ENCODE measurements at places on chromosomes 11 and 22.

DNA sequence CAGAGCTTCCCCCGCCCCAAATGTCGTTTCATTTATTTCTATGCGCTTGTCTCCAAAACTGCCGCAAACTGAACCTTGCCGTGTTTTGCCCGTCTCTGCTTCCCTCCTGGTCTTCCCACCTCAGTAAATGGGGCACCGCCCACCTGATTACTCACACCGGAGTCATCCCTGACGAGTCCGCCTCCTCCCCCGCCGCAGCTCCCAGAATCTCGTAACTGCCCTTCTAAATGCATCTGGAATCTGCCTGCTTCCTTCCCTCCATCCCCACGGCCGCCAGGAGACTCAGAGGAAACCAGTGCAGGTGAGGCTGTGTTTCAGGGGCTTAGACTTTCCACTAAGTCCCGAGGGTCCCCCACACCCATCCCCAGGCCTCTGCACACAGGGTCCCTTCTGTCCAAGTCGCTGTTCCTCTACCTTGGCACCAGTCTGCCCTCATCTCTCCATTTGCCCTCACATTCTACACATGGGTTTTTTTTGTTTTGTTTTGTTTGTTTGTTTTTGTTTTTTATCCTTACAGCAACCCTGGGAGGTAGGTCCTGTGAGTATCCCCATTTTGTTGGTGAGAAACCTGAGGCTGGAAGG, 62.6 kb upstream of the PHF21B start:
- DNase-seq: no peak

DNA sequence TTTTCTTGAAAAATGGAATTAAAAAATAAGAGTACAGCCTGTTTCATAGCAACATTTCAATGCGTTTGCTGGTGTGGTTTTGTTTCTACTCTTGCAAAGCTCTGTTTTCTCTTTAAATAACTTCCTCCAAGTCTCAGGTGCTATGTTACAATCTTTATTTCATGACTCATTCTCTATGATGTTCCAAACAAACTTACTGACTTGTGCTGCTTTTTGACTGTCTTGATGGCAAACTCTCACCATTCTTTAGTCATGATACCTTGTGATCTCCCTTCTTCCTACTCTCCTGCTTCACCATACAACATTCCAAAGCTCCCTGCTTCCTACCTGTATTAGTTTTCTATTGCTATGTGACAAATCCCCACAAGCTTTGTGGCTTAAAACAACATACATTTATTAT, 166.1 kb downstream of the C11orf91 start:
- DNase-seq: no peak

- DNase-seq: no peak
These were observed 45.5 kb downstream of the PACSIN2 start for GRCh38 chr22:42969348-42969975.

DNA sequence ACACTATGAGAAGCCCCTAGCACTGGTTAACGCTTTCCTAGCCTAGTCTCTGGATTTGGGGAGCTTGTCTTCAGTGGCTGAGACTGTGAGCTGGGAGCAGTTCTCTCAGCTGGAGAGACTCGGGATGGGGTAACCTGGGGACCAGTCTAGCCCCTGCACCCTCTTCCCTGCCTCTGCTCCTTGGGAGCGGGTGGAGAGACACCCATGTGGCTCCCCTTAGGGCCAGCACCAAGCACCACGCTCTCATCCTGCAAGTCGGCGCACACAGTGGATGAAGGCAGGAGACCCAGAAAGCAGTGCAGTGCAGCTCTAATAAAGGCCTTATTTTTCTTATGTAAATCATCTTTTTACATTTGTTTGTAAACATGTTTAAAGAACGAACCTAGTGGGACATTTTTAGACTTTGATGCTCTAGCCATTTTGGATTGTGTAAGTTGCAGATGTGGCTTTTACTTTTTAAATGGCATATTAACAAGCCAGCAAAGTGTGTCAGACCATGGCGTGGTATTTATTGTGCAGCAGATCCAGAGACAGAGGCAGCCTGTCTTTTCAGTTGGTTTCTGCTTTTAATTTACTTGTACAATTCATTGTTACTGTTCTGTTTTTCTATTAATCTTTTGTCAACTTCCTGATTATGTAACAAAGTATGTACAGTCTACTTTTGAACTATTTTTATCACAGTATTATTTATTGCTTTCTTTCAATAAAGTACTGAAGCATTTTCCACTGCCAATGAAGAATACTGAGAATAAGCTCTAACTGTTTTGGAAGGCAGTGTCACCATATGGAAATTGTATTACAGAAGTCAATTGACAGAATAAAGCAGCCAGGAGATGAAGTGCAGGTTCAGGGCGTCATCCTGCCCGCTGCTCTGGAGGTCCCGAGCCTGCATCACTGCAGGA, 14.4 kb upstream of the CTTN start:
- no peak for DNase-seq

DNA sequence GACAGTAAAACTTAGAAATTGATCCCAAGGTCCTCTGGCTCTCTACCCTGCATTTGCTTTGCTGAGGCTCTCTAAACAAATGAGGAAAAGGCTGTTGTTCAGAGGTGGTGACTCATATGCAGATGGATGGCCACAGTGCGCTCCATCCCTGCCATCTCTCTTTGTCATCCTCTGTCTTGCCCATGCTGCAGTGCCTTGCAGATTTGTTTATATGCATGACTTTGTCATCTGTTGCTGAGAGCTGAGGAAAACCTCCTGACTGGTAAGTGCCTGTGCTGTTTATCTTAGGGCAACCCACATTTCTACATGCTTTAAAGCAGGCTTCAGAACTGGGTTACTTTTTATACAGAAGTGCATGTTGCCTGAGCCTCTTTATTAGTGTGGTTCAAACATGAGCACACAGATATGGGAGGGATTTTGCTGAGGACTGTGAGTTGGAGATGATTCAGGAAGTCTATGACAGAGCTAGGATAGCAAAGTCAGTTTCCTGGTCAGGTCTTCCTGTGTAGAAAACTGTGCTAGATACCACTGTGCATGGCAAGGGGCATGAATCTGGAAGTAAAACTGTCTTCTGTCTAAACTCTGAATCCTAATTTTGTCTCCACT, 57.4 kb downstream of the JAM3 start:
- DNase-seq: no peak

GRCh38 chr11:134074346-134074745, 5.5 kb downstream of the JAM3 start:
- DNase-seq: no peak

- no peak for DNase-seq
These were observed 8.8 kb downstream of the ASCL2 start for GRCh38 chr11:2261436-2262230.

- DNase-seq: no peak
These were observed 11.8 kb downstream of the NAP1L4 start for GRCh38 chr11:2980168-2980840.

DNA sequence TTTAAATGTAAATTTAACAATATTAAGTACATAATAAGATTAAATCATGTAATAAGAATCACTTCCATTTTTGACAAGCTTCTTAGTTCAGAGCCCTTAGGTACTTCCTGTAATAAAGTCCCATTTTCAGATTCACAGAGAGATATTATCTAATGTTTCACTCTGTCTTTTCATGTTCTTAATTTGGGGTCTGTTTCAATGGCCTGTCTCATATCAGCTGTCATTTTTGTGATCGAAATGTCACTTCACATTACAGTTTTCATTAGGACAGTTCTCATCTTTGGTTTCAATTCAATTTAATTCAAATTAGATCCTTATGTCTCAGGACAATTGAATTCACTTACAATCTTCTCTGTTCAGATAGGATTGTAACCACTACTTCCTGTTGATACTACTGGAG, 22.6 kb upstream of the OLFML1 start:
- DNase-seq: no peak

- DNase-seq: peak; percentile 24
These were observed 8.8 kb downstream of the POU2F3 start for GRCh38 chr11:120248551-120249278.

DNA sequence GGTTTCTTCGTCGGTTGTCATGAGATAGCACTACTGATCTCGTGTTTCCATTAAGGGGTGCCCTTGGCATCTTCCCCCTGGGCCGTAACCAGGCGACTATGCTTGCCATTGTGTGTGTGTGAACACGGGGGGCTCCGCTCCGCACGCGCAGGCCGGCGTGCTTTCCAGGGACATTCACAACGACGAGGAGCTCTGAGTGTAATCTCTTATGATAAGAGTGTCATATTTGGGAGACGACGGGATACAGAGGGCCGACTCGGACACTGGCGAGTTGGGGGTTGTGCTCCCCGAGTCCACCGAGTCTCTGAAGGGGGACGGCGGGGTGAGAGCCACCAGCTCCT, 170.9 kb upstream of the CTSC start:
- no peak for DNase-seq

DNA sequence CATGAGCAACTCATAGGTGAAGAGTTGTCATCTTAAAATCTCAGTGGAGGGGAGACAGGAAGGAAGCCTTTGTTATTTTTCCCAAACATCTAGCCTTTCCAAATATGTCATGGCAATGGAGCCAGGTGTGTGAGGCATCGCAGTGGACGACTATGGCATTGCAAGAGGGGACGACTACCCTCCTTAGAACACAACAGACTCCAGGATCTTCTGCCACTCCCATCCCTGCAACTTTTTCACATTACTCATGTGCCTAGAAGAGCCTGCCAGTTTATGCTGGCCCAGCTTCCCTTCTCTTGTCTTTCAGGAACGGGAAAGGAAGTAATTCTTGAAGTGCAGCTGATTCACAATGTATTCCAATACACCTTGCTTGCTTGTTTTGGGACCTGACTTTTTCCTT, 1008.4 kb downstream of the OPCML start:
- no peak for DNase-seq

- DNase-seq: no peak
These were observed 21.6 kb downstream of the BRSK2 start for GRCh38 chr11:1411301-1411700.

DNA sequence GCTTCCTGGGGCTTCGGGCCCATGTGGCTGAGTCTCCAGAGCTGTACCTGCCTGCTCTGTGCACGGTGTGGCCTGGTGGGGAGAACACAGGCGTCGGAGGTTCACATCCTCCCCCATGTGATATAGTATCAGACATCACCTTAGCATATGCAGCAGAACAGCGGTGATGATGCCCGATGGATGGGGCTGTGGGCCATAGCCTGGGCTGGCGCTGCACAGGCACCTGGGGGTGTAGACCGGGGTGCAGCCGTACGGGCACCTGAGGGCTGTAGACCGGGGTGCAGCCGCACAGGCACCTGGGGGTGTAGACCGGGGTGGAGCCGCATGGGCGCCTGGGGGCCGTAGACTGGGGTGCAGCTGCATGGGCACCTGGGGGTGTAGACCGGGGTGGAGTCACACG, 29.2 kb downstream of the NADSYN1 start:
- DNase-seq: no peak

GRCh38 chr11:80031014-80031600, 590.3 kb upstream of the TENM4 start:
- no peak for DNase-seq

GRCh38 chr11:58629857-58630256, 7.4 kb downstream of the CNTF start:
- no peak for DNase-seq

DNA sequence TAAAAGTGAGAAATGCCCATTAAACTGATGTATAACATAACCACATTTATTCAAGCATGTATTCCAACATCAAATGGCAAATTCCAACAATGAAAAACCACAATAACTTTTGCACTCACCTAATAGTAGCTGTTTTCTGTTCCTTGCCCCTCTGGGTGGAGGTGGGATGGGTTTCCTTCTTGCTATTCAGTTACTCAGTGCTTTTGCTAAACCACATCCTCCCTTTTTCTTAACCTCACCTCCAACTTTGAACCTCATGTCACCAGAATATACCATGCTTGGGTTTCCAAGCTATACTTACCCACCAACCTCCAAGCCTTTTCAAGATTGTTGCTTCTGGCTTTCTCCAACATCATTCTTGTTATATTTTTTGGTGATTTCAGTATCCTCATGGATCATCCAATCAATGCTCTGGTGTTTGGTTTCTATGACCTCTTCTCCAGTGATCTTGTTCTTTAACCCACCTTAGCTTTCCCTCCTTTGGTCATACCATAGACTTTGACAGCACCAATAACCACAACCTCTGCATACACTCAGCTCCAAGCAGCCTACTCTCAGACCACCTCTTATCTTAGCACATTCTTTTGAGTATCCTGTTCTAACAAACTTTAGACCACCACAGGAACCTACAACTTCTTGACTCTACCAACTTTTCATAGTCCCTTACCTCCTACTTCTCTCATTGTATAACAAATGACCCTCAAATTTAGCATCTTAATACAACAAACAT, 3.2 kb upstream of the CCDC15 start:
- peak; percentile 49 for DNase-seq

GRCh38 chr11:128686745-128687177, 7.1 kb upstream of the FLI1 start:
- DNase-seq: peak; percentile 58

- DNase-seq: no peak
These were observed 40.2 kb downstream of the TBX1 start for GRCh38 chr22:19800761-19801244.

- DNase-seq: no peak
These were observed 27.3 kb downstream of the STK33 start for GRCh38 chr11:8566613-8567210.

GRCh38 chr11:16895306-16895705, 118.9 kb downstream of the PLEKHA7 start:
- DNase-seq: no peak

DNA sequence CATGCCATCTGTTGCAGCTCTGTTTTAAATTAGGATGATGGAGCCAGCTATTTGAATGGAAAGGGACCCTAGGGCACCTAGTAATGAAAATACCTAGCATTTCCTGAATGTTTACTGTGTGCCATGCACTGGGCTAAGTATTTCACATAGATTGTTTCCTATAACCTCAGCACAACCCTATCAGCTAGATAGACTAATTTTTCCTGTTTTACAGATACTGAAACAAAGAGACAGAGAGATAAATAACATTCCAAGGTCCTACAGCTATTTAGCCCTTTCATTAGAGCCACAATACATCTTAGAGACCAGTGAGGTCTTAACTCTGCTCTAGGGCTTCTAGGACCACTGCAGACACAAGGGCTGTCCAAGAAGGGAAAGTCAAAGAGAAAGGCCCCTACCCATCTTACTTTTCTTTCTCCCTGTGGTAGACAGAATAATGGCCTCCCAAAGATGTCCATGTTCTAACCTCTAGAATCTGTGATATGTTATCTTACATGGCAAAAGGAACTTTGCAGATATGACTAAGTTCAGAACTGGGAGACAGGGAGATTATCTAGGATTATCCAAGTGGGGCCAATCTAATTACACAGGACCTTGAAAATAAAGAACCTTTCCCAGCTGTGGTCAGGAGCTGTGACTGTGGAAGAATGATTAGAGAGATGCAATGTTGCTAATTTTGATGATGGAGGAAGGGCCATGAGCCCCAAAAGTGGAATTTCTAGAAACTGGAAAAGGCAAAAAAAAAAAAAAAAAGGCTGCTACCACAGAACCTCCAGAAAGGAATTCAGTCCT, 157.0 kb downstream of the CCDC34 start:
- no peak for DNase-seq
